MCF 10A (cell line): ENCODE measurements at places on chromosomes 3 and 15. TPM values are rescaled to one million over a fixed set of nuclear protein-coding genes. Genes with fewer than 3 reads are reported as not detected.

The SCN5A gene
- not detected in 2 replicates for total RNA-seq

The FAM81A gene
- 1.1 TPM in 2 replicates for total RNA-seq

DNA sequence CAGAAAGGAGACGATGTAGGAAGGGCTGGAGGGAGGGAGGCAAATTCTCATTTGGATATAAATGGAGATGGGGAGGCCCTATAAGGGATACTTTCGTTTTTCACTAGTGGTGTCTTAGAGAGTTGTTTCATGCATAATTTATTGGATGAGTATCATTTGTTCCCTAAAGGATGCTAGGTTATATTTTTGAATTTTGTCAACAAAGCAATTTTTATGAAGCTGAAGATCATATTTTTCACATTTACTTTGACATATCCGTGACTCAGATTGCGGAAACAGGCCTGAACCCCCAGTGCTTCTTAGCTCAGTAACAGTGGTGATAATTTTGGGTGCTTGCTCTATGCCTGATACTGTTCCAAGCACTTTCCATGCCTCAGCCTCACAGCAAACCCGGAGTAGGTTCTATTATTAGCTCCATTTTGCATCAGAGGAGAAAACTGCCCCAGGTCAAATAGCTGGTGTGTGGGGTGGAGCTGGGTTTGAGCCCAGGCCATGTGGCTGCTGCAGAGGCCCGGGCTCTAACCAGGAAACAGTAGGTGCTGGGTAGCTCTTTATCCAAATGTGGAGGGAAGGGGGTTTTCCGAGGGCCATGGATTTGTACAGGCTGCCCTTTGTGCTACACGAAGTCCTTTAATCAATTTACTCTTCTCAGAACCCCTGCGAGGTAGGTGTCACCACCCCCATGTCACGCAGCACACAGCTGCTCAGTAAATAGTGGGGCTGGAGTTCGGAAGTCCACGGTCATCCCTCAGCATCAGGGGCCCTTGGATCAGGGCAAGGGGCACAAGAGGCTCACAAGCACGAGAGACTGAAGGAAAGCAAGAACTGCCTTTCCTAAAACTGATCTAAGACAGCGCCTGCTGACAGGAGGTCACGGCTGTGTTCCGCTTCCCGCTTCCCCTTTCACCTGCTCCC is 99.1 kb downstream of the SLC49A4 start:
- peak; percentile 91 for DNase-seq
- H3K27ac ChIP-seq: peak overlapping the region; percentile 75
- H3K36me3 ChIP-seq: peaks cover 8% of the 10 kb centered on the region
- peaks cover 48% of the 10 kb centered on the region for H3K4me1 ChIP-seq
- H3K4me3 ChIP-seq: peak overlapping the region; percentile 50

- no peaks in the 10 kb centered on the region for H3K36me3 ChIP-seq
- peak; percentile 65 for DNase-seq
- H3K27me3 ChIP-seq: peaks cover 25% of the 10 kb centered on the region
- H3K27ac ChIP-seq: no peak overlapping the region
- H3K4me1 ChIP-seq: peaks cover 11% of the 10 kb centered on the region
- no peak overlapping the region for H3K4me3 ChIP-seq
These were observed 3.7 kb upstream of the MYL3 start for GRCh38 chr3:46866720-46867549.

- no peak overlapping the region for H3K27ac ChIP-seq
- H3K4me1 ChIP-seq: no peaks in the 10 kb centered on the region
- DNase-seq: no peak
- no peaks in the 10 kb centered on the region for H3K27me3 ChIP-seq
- no peak overlapping the region for H3K4me3 ChIP-seq
These were observed 24.8 kb downstream of the CBLB start for GRCh38 chr3:105843994-105844393.

The SAMD7 gene
- not detected in 2 replicates for total RNA-seq

- no peak overlapping the region for H3K27ac ChIP-seq
- no peak for DNase-seq
- no peak overlapping the region for H3K4me3 ChIP-seq
These were observed 805.5 kb downstream of the IGSF11 start for GRCh38 chr3:118229196-118229595.

DNA sequence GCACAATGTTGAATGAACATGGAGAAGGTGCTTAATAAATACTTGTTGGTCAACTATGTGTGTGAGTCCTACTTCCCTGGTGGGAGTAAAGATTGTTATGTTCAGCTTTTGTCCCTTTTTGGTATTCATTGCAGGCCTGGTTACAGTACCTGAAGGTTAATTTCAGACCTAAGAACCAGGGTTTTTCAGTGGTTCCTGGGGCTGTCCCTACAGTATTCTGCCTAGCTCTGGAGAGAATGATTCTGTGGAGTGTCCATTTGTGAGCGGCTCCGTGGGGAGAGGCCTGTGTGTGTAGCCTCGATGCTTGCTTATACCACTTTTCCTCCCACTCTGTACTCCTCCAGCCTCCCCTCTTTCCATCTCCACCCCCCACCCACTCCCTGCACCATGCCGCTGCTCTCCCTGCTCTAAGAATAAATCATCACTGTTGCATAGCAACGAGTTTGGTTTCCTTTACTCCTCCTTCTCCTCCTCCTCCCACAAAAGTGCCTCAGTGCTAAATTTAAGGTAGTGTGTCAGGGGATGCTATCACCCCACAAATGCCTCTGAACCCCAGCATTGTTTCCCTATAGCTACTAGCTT is 150.6 kb upstream of the ROPN1 start:
- H3K4me3 ChIP-seq: no peak overlapping the region
- DNase-seq: no peak
- no peak overlapping the region for H3K27ac ChIP-seq
- H3K36me3 ChIP-seq: no peaks in the 10 kb centered on the region
